ENCODE measurements at places on chromosomes 16 and 17.

DNA sequence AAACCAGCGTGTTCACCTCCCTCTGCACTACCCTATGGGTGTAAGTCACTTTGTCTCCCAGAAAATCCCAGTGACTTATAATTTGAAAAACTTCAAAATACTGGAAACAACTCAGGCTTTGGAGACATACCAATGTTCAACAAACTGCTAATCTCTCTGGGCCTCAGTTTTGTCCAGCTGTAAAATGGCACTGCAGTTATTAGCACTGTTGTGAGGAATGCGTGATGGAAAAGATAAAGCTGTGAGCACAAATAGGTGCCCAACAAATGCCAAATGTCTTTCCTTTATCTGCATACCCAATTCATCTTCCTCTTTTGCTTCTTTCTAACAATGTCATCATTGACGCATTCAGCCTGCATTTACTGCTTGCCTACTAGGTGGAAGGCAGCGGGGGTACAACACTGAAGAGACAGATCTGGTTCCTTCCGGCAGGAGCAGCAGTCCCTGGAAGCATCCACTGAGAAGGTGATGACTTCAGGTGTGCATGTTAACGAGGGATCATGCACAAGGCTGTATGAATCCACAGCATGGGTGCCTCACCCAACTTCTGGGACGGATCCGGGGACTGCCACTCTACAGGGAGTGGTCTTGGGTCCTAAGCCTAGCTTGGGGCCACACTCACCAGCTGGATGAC is 63.4 kb downstream of the CYTH1 start:
- DNase-seq = no peak

- DNase-seq = peak; percentile 4
Measured at GRCh38 chr16:57563761-57564160, 21.3 kb downstream of the ADGRG5 start.

GRCh38 chr17:17515934-17516930 is 20.0 kb upstream of the RASD1 start:
- peak; percentile 71 for DNase-seq

GRCh38 chr16:78105517-78105916 is 6.1 kb downstream of the WWOX start:
- no peak for DNase-seq

DNA sequence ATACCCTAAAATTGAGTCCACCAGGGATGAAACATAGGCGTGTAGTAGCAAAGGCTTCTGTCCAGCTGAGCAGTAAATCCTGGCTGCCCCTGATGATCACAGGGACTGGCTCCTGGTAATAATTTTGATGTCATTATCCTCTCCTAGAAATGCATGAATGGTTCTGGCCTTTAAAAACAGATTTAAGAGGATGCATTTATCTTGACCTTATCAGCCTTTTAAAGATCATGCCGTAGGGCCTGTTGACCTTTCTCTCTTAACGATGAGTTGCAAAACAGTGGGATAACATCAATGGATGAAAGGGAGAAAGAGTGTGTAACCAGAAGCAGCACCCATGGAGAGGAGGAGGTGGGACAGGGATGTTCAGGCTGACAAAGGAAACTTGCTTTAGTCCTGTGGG is 128.5 kb downstream of the CA10 start:
- no peak for DNase-seq
